ENCODE measurements at places on chromosomes 4 and X. TPM values are rescaled to one million over a fixed set of nuclear protein-coding genes. Genes with fewer than 3 reads are reported as not detected.

- no peaks in the 10 kb centered on the region for H3K27me3 ChIP-seq
- H3K4me1 ChIP-seq, result no peaks in the 10 kb centered on the region
- DNase-seq, result no peak
- no peak overlapping the region for H3K4me3 ChIP-seq
Measured at GRCh38 chr4:85486425-85487086, 11.6 kb downstream of the ARHGAP24 start.

DNA sequence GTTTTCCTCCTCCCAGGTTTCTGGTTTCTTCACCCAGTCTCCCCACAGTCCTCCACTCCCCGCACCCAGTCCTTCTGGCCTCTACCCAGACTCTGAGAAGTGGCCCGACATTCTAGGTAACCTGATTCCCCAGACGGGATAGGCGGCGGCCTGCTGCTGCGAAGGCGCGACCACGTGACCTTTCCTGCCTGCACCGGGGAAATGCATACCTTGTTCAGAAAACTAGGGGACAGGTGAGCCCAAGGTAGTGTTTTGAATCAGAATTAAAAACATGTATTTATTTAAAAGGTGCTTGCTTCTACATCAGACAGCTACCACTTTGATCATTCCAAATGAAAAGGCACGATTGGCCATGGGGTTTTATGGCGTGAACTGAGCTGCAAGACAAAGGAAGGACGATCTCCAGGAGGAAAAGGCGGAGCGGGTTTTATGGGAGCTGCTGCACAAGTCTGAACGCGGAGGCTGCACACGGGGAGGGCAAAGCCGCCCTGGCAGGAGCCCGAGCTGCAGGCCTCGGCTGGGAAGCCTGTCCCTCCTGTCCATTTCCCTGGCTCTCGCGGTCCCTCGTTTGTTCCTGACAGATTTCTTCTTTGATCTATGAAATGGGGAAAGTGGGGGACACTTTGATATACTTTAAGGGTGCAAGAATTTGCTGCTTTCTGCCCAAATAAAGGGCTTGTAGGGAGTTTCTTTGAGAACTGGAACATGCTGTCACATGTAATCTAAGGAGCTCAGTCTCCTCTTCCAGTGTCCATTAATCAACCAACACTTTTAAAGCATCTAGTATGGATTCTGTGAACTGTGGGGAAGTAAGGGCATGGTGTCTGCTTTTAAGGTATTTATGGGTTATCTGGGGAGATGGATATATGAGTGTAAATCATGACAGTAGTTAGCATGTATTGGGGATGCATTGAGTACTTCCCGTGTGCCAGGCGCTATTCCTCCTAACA, 150.9 kb downstream of the SPRY1 start:
- H3K27ac ChIP-seq, result no peak overlapping the region
- DNase-seq, result no peak
- no peaks in the 10 kb centered on the region for H3K36me3 ChIP-seq
- H3K4me3 ChIP-seq, result no peak overlapping the region
- H3K27me3 ChIP-seq, result no peaks in the 10 kb centered on the region

DNA sequence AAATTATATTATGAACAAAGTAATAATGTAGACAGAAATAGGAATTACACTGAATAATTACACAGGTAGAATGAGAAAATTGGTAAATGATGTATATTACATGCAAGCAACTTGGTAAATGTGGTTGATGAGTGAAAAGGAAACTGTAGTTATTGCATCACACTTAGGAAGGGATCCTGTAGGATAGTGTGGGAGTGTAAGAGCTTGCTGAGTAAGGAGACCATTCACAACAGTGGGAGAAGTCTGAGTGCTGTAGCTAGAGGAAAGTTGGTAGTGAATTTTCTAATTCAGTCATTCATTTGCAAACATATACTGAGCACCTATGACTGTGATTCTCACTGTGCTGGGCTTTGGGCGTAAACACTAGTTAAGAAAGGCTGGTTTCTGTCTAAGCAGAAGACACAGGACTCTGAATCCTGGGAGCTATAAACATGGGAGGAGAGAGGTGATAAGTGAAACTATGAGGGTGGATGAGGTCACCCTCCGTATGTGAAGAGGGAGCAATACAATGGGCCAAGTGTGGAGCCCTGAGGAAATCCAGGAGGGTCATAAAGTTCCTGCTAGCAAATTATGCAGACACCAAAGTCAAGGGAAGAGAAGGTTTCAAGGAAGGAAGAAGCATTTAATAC, 14.2 kb upstream of the CPE start:
- no peaks in the 10 kb centered on the region for H3K27me3 ChIP-seq
- H3K36me3 ChIP-seq, result no peaks in the 10 kb centered on the region
- no peaks in the 10 kb centered on the region for H3K4me1 ChIP-seq
- H3K4me3 ChIP-seq, result no peak overlapping the region
- no peak for DNase-seq
- no peak overlapping the region for H3K27ac ChIP-seq

DNA sequence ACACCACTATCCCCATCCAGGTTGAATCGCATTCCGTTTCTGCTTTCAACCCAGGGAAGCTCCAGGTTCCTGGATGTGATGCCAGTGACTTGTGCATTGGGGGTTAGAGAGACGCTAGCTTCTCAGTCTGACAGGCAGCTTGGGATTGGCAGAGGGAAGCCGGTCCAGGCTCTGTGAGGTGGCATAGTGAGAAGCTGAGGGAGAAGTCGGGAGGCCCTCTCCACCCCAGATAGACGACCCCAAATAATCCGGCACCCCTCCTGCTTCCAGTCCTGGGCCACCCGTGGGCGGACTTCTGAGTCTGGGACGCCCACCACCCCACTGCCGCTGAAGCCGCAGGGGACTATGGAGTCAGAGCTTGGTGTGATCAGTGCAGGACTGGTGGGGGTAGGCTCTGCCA, 7.4 kb downstream of the MAGEA4 start:
- no peak for DNase-seq
- H3K27ac ChIP-seq, result no peak overlapping the region
- H3K4me1 ChIP-seq, result no peaks in the 10 kb centered on the region

The DCAF12L1 gene
- not detected for total RNA-seq

- no peaks in the 10 kb centered on the region for H3K27me3 ChIP-seq
- no peak for DNase-seq
- H3K4me3 ChIP-seq, result no peak overlapping the region
- no peak overlapping the region for H3K27ac ChIP-seq
- no peaks in the 10 kb centered on the region for H3K36me3 ChIP-seq
Measured at GRCh38 chrX:3548765-3549391, 164.6 kb downstream of the PRKX start.

DNA sequence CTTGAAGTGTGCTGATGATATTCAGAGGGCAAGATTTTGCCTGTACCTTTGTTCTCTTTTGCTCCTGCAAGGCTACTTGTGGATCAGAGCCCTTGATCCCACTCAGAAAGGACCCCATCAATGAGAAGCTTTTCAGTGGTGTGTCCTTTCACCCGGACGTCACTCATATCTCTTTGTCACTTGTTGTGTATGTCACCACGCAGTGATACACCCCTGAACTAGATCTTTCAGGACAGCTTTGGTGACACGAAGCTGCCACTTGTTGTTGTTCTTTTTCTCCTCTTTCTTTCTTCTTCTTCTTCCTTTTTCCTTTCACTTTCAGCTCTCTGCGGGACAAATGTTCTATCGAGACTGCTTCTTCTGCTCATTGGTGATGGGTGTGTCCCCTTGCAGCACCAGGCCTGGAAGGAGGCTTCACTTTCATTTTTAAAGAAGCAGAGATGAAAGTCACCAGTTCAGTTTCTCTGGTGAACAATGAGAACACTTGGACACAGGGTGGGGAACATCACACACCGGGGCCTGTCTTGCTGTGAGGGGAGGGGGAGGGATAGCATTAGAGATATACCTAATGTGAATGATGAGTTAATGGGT, 83.6 kb downstream of the NBDY start:
- H3K27me3 ChIP-seq, result no peaks in the 10 kb centered on the region
- no peak for DNase-seq
- H3K4me3 ChIP-seq, result peak overlapping the region; percentile 46
- peaks cover 6% of the 10 kb centered on the region for H3K36me3 ChIP-seq

DNA sequence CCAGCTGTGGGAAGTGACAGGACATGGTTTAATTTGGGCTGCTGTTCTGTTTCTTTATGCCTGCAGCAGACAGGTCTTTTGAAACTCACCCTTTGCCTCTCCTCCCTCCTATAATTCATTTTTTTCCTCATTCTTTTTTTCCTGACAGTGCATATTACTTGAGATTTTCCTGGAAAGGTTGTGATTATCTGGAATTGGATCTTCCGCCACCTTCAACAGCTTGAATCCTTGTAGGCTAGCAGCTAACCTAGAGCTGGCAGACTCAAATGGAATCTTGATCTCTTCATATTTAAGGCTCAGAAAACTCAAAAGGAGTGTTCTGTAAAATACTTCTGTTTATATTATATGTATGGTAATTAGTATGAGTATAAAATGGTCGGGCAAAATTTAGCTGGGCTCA, 49.3 kb upstream of the CLCN4 start:
- peaks cover 57% of the 10 kb centered on the region for H3K4me1 ChIP-seq
- no peak overlapping the region for H3K4me3 ChIP-seq
- no peaks in the 10 kb centered on the region for H3K27me3 ChIP-seq
- peaks cover 11% of the 10 kb centered on the region for H3K36me3 ChIP-seq
- no peak for DNase-seq
